Omental fat pad (tissue), 4 donors: ENCODE measurements at places on chromosomes 16 and 17. TPM values are rescaled to one million over a fixed set of nuclear protein-coding genes. Genes with fewer than 3 reads are reported as not detected.

C16orf89 gene
- 5.3 TPM for total RNA-seq

GPR142 gene
- not detected for total RNA-seq

DNASE1L2 gene
- not detected for total RNA-seq

GJD3 gene
- not detected for total RNA-seq

AURKB gene
- 2.0 TPM for total RNA-seq

CES5A gene
- not detected for total RNA-seq

TBC1D3I gene
- not detected for total RNA-seq

GNG13 gene
- total RNA-seq, result not detected

CCDC200 gene
- total RNA-seq, result not detected

CMTR2 gene
- total RNA-seq, result 24.1 TPM

RAB37 gene
- 1.9 TPM for total RNA-seq

GUCY2D gene
- total RNA-seq, result 0.12 TPM

UTS2R gene
- total RNA-seq, result not detected

KRTAP4-4 gene
- not detected for total RNA-seq

CDK5R1 gene
- total RNA-seq, result 2.6 TPM

GPR139 gene
- total RNA-seq, result not detected

HOXB5 gene
- 0.74 TPM for total RNA-seq

KRTAP4-5 gene
- total RNA-seq, result not detected

HEATR9 gene
- total RNA-seq, result not detected

CSH2 gene
- total RNA-seq, result not detected

CD79B gene
- total RNA-seq, result 6.2 TPM

ARL5C gene
- not detected for total RNA-seq

MYL4 gene
- total RNA-seq, result not detected

NFATC2IP gene
- 26.4 TPM for total RNA-seq

ARHGAP44 gene
- total RNA-seq, result 22.5 TPM

CA7 gene
- not detected for total RNA-seq

SLC52A1 gene
- not detected for total RNA-seq

PMP22 gene
- total RNA-seq, result 229 TPM

KCNJ18 gene
- not detected for total RNA-seq

SERPINF2 gene
- 7.7 TPM for total RNA-seq

TP53TG3D gene
- not detected for total RNA-seq

ABCC12 gene
- not detected for total RNA-seq

CDH11 gene
- total RNA-seq, result 61.5 TPM

IRX5 gene
- not detected for total RNA-seq

MPO gene
- total RNA-seq, result not detected

MMP25 gene
- total RNA-seq, result 1.2 TPM

MYH11 gene
- total RNA-seq, result 206 TPM

MT3 gene
- total RNA-seq, result not detected

CDYL2 gene
- total RNA-seq, result 6.3 TPM

SP6 gene
- total RNA-seq, result 0.74 TPM

CETP gene
- total RNA-seq, result 9.6 TPM

TNFRSF17 gene
- total RNA-seq, result 1.2 TPM

OTOA gene
- total RNA-seq, result 0.25 TPM
